ENCODE measurements at places on chromosomes 3 and 15.

DNA sequence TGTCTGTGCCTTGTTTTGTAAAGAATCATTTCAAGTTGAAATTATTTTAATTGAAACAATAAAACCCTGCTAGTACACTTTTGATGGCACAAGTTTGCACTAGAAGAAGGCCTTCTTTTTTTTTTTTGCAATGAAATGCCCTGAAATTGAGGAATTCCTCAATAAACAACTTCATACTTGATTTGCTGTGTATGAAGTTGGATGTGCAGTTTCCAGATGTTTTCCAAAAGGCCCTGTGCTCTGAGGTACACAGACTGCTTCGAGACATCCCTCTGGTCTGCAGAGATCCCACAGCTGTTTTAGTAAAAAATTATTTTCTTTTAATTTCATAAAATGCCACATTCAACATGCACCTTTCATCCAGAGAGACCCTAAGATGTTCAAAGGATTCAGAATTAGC is 48.9 kb downstream of the HES1 start:
- peak; percentile 34 for DNase-seq

DNA sequence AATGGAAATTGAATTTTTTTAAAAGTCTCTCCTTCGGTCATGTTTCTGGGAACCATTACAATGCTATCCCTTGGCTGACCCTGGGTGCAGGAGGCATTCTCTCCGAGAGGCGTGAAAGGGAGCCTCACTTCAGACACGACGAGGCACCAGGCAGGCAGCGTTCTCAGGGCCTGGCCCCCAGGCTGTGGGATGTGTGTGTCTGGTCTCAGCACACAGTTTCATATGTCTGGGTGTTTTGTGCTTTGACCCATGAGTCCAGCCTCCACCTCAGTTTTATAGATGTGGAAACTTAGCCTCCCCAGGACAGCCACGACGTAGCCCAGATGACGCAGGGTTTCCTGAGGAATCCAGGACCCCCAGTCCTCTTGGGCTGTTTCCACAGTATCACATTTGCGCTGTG is 34.0 kb downstream of the FGD5 start:
- DNase-seq: no peak

DNA sequence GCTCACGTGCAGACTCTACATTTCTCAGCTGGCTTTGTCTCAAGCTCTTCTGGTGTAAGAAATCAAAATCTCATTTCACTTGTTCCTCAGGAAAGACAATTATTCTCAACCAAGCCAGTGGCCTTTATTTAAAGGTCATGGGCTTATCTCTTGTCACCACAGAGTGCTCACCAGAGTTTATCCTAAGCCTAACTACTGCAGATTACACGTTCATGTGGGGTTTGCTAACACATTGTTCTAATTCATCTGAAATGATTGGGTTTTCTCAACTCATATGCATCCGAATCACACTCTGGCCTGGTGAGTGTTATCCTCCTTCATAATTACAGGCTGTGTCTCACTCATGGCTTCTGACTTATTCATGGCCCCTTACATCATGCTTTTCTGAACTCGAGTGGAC is 83.3 kb upstream of the TSC22D2 start:
- no peak for DNase-seq

DNA sequence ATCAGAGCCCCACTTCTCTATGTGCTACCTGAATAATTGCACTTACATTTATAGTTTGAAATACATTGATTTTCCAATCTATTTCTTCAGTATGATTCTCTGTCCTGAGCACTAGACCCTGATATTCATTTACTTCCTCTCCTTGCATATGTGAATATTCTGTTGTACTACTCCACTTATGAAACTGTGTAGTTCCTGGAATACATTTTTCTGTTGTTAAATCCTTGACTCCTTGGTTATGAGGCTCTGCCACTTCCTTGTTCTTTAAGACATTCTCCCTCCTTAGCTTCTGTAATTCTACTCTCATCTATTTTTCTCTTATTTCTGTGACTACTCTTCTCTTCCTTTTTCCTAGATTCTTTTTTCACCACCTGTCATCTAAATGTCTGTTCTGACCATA is 12.9 kb upstream of the MGA start:
- DNase-seq: no peak

- DNase-seq: no peak
These were observed 3.3 kb upstream of the ITPKA start for GRCh38 chr15:41490355-41490754.

DNA sequence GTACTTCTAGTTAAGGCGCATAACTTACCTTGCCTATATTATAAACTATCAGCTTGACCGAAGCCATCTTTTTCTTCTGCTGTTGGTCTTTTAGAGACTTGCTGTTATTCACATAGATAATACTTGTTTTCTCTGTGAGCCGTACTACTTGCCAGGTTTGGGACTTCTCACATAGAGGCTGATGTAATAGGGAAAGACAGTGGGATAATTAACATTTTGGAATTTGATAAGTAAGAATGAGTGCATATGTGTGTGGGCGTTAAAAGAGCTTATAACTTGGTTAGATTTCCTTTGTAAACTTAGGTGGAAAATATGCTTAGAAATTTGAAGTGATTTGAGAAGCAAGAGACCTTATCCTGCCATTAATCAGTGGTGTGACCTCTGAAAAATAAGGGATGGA is 47.8 kb downstream of the FNDC3B start:
- DNase-seq: no peak

- no peak for DNase-seq
These were observed 5.3 kb upstream of the GOLGA8A start for GRCh38 chr15:34442891-34443290.

DNA sequence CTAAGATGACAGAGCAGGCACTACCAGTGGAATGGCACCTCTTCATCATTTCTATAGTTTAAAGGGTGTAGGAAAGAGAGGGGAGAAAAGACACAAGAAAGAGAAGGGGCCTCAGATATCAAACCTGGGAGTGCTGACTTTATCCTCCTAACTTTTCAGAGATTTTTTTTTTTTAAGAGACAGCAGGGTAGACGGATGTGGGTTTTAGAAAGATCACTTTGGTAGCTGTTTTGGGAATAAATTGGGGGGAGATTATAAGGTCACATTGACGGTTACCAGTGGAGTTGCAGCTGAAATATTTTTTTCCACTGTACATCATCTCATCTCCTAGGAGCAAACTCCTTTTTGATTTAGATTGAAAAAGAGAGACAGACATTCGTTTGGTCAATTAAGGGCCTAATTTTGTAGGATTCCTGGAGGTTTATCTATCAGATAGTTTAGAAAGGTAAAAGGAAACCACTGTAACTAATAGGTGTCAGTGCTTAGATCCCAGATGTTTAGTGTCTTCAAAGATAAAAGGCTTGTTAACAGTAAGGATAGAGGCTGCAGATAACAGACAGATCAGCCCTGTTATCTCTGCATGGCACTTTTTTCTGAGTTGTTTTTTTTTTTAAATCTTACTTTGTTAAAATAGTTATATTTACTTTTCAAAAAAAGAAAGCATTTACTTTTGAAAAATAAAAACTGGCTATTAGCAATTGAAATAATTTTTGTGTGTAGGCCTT is 1057.0 kb downstream of the IGSF11 start:
- DNase-seq: no peak

- peak; percentile 48 for DNase-seq
These were observed 46.0 kb upstream of the PLXNA1 start for GRCh38 chr3:126936853-126937425.

GRCh38 chr3:27559381-27559780 is 75.2 kb upstream of the SLC4A7 start:
- no peak for DNase-seq

GRCh38 chr3:120650311-120650710 is 31.7 kb downstream of the HGD start:
- no peak for DNase-seq

GRCh38 chr15:75687486-75688277 is 25.0 kb downstream of the CSPG4 start:
- DNase-seq: no peak

DNA sequence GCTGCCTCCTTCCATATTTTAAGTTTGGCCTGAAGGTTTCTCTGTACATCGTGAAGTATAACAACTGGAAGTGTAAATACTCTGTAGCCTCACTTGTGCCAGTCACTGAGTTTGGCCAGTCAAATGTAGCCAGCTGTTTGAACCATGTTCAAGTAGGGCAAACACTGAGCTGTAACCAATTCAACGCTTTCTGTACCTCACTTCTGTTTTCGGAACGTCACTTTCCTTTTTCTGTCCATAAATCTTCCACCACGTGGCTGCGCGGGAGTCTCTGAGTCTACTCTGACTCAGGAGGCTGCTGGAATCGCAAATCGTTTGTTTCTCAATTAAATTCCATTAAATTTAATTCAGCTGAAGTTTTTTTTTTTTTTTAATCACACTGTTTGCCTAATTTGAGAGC is 88.8 kb upstream of the RARB start:
- no peak for DNase-seq

- DNase-seq: no peak
These were observed 72.0 kb downstream of the CCR4 start for GRCh38 chr3:33023176-33024136.
